Activated B cell treated with CpG ODN at 0.5 μM for 24 hours (primary cell): ENCODE measurements at places on chromosomes 7 and 10.

DNA sequence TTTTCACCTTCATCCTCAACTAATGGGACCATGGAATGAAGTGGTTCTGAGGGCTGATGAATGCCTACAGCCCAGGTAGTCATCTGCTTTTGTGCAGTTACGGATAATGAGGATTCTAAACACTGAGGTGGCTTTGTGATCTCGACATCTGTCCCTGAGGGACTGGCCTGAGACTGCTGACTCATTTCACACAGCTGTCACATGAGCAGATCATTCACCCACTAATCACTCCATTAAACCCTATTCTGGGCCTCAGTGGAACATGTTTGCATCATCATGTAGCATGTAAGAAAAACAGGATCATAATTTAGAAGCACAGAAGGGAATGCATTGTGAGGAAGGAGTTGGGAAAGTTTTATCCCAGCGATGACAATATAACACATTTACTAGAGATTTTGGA lies 79.4 kb upstream of the FEZF1 start:
- H3K27me3 ChIP-seq = no peaks in the 10 kb centered on the region
- no peak overlapping the region for H3K27ac ChIP-seq
- H3K4me1 ChIP-seq = no peaks in the 10 kb centered on the region
- no peaks in the 10 kb centered on the region for H3K36me3 ChIP-seq
- H3K4me3 ChIP-seq = no peak overlapping the region

GRCh38 chr7:140400381-140400780 lies 2.1 kb upstream of the SLC37A3 start:
- peaks cover 20% of the 10 kb centered on the region for H3K4me1 ChIP-seq
- no peak overlapping the region for H3K27ac ChIP-seq
- H3K36me3 ChIP-seq = no peaks in the 10 kb centered on the region
- H3K4me3 ChIP-seq = no peak overlapping the region

GRCh38 chr10:12473491-12473890 lies 124.1 kb downstream of the CAMK1D start:
- H3K36me3 ChIP-seq = peaks cover 31% of the 10 kb centered on the region
- H3K4me3 ChIP-seq = no peak overlapping the region
- peaks cover 45% of the 10 kb centered on the region for H3K4me1 ChIP-seq
- no peak for DNase-seq

DNA sequence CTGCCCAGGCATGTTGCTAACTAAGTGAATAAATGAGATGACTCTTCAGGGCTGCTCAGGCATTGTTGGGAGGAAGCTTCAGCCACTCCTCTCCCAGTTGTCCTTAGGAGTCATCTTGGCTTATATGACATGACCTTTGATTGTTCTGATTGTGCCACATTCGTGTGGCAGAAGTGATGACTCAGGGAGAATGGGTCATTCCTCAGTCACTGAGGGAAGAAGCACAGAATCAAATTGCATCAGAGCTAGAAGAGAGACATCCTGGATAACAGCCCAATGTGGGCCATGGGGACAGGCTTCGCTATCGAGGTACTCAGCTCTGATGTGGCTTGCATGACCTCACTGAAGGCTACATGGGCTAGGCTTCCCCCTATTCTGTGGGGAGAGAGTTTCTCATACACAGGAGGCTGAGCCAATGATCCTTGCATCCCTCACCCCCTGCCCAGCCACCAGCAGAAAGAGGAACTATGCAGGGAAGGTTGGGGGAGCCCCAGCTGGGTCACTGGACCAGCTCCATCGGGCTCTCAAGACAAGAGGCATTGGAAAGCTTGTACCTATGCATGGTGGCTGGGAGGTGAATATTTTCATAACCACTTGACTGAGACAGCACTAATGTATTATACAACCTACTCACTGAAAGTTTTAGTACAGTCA lies 6.0 kb upstream of the HMX3 start:
- no peak overlapping the region for H3K4me3 ChIP-seq
- H3K27ac ChIP-seq = no peak overlapping the region
- peaks cover 25% of the 10 kb centered on the region for H3K4me1 ChIP-seq
- peaks cover 1% of the 10 kb centered on the region for H3K36me3 ChIP-seq
- DNase-seq = no peak

DNA sequence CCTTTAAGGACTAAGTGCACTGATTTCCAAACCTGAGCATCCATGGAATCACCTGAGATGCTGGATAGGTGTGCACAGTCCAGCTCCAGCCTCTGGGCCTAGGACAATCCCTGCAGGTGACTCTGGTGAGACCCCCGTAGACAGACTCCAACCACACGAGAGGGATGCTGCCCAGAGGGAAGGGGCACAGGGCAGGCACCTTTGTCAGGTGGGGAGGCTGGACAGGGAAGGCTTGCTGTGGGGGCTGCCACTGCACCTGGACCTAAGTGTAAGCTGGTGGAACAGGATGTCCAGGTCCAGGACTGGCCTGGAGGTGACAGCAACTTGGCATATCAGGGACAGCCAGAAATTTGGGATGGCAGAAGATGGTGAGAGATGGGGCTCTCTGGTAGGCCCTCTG lies 45.1 kb upstream of the CTBP2 start:
- H3K36me3 ChIP-seq = no peaks in the 10 kb centered on the region
- no peak overlapping the region for H3K4me3 ChIP-seq
- no peak for DNase-seq
- H3K27me3 ChIP-seq = peaks cover 12% of the 10 kb centered on the region
- H3K27ac ChIP-seq = no peak overlapping the region

GRCh38 chr10:77405771-77406241 lies 231.8 kb downstream of the KCNMA1 start:
- H3K4me1 ChIP-seq = no peaks in the 10 kb centered on the region
- no peak for DNase-seq
- no peak overlapping the region for H3K27ac ChIP-seq

GRCh38 chr10:108180878-108181277 lies 1016.4 kb upstream of the SORCS1 start:
- H3K36me3 ChIP-seq = no peaks in the 10 kb centered on the region
- no peaks in the 10 kb centered on the region for H3K4me1 ChIP-seq
- no peaks in the 10 kb centered on the region for H3K27me3 ChIP-seq
- H3K27ac ChIP-seq = no peak overlapping the region
- DNase-seq = no peak

- DNase-seq = no peak
- H3K4me3 ChIP-seq = peak overlapping the region; percentile 26
- no peaks in the 10 kb centered on the region for H3K27me3 ChIP-seq
- peaks cover 8% of the 10 kb centered on the region for H3K4me1 ChIP-seq
Observed at GRCh38 chr10:114615600-114616007, 42.5 kb downstream of the ABLIM1 start.

- DNase-seq = peak; percentile 41
- H3K27ac ChIP-seq = peak overlapping the region; percentile 82
- peaks cover 51% of the 10 kb centered on the region for H3K4me1 ChIP-seq
- peak overlapping the region; percentile 96 for H3K4me3 ChIP-seq
- H3K27me3 ChIP-seq = peaks cover under 1% of the 10 kb centered on the region
Observed at GRCh38 chr10:110209926-110210673, 2.7 kb downstream of the MXI1 start.

DNA sequence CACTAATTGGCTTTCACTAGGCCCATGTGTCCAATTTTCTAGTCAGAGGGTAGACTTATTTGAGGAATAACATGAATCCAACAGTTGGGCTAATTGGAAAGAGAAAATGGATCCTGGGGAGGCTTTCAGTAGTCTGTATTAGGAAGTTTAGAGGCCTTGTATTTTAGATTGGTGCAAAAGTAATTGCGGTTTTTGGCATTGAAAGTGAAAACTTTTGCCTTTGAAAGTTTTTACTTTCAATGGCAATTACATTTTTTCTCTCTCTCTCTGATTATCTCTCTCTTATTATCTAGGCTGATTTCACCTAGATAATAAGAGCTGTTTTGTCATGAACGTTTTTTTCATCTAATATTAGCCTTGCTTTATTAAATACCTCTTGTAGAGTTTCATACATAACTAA lies 981.7 kb downstream of the REEP3 start:
- no peak overlapping the region for H3K4me3 ChIP-seq
- no peak overlapping the region for H3K27ac ChIP-seq
- no peak for DNase-seq
- no peaks in the 10 kb centered on the region for H3K36me3 ChIP-seq
- no peaks in the 10 kb centered on the region for H3K4me1 ChIP-seq

GRCh38 chr7:108030516-108030915 lies 27.6 kb upstream of the LAMB1 start:
- no peaks in the 10 kb centered on the region for H3K36me3 ChIP-seq
- no peaks in the 10 kb centered on the region for H3K4me1 ChIP-seq
- no peak overlapping the region for H3K4me3 ChIP-seq
- no peak for DNase-seq
- no peak overlapping the region for H3K27ac ChIP-seq
- H3K27me3 ChIP-seq = peaks cover 5% of the 10 kb centered on the region

DNA sequence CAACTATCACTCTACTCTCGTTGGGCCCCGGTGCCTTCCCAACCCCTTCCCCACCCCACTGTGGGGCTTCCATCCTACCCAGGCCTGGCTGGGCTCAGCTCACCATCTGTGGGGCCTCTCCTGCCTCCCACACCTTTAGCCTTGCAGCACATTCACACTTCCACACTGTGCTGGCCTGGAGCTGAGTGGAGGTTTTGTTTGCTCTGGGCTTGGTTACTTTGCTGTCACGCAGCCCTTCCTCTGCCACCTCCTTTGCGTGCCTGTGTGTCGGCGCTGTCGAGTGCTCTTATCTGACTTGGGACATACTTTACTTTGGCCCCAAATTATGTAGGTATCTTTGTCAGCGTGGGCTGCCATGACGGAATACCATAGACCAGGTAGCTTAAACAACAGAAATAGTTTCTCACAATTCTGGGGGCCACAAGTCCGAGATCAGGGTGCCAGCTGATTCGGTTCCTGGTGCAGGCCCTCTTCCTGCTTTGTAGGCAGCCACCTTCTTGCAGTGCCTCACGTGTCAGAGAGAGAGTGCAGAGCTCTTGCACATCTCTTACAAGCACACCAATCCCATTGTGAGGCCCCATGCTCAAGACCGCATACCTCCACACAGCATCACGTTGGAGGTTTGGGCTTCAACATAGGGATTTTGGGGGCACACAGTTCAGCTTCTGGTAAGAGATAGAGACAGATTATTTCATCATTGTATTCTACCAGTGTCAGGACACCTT lies 89.0 kb downstream of the CUL1 start:
- no peak overlapping the region for H3K4me3 ChIP-seq
- no peak overlapping the region for H3K27ac ChIP-seq
- no peaks in the 10 kb centered on the region for H3K4me1 ChIP-seq
- DNase-seq = no peak
- H3K27me3 ChIP-seq = no peaks in the 10 kb centered on the region

DNA sequence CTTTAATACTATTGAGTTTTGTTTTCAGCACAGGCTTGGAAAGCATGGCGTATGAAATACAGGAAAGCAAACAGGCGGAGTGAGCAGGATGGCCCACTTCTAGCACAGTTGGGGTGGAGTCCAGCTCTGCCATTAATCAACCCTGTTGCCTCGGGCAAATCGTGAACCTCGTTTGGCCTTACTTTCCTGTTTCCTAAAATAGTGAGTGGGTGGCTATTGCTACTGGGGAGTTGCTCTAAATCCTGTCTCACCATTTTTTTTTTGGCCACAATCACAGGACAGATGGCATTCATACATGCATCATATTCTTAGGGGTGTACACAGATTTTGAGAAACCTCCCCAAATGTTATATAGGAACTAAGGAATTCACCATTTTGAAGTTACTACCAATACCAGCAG lies 157.8 kb downstream of the ANLN start:
- no peaks in the 10 kb centered on the region for H3K4me1 ChIP-seq
- H3K36me3 ChIP-seq = no peaks in the 10 kb centered on the region
- no peak overlapping the region for H3K27ac ChIP-seq

DNA sequence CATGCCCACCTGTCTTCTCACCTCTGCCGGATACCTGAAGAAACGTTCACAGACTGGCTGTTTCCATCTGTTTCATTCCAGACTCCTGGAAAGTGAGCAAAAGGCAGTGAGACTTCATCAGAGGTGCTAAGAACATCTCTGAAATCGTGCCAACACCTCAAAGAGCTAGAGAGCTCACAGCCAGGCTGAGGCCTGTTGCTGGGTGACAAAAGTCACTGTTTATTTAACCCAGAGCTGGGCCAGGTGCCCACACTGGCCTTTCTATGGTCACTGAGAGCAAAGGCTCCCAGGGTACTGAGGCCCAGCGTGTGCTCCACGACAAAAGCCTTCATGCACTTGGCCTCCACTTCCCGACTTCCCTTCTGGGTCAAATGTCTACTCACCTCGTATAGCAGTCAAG lies 3.7 kb upstream of the NANOS1 start:
- H3K27ac ChIP-seq = no peak overlapping the region
- DNase-seq = no peak
- H3K36me3 ChIP-seq = no peaks in the 10 kb centered on the region
- no peak overlapping the region for H3K4me3 ChIP-seq
- peaks cover 27% of the 10 kb centered on the region for H3K27me3 ChIP-seq
